ENCODE measurements at places on chromosomes 3 and 15.

DNA sequence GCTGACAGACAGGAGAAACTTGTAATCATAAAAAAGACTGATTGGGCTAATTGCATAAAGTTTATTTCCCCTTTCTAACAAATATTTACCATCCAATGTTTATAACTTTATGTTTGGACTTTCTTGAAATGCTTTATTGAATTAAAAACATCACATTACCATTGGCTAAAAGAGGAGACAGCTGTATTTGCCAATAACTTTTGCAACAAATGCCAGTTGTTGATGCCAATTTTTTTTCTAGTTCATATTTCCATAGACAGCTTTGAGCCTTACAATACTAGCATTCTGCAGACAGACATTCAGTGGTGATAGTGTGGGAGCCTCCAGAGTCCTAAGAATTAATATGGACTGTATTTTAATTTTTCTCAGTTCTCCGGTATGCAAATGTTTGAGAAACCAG, 198.4 kb downstream of the ADAMTS17 start:
- DNase-seq: no peak

- no peak for DNase-seq
Observed at GRCh38 chr3:13308380-13308801, 111.7 kb downstream of the NUP210 start.

DNA sequence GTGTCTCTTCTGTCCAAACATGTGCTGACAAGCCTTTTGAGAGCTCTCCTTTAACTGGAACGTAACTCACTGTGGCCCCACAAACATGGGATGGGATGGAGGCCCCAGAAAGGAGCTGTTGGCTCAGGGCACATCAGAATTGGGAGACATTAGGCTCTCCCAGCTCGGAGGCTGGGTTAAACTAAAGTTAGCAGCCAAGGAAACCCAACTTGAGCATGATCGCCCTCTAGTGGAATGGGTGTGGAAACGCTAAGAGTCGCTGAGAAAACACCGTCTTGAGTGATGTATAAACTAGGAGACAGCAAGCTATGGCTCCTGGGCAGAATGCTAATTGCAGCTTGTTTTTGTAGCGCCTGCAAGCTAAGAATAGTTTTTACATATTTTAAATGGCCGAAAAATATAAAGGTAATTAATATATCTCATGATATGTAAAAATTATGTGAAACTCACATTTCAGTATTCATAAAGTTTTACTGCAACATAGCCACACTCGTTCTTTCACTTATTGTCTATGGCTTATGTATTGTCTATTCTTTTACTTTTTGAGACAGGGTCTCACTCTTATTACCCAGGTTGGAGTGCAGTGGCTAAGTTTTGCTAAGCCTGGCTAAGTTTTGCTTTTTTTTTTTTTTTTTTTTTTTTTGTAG, 138.8 kb upstream of the HACD2 start:
- peak; percentile 74 for DNase-seq

DNA sequence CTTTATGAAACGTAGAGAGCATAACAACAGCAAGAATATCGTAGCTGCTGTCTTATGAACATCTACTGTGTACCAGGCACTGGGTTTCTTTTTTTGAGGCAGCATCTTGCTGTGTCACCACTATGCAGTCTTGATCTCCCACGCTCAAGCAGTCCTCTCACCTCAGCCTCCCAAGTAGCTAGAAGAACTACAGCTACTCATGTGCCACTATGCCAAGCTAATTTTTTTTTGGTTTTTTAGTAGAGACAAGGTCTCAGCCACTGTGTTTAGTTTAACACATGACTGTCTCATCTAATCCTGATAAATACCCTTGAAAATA, 129.9 kb downstream of the VGLL4 start:
- no peak for DNase-seq

DNA sequence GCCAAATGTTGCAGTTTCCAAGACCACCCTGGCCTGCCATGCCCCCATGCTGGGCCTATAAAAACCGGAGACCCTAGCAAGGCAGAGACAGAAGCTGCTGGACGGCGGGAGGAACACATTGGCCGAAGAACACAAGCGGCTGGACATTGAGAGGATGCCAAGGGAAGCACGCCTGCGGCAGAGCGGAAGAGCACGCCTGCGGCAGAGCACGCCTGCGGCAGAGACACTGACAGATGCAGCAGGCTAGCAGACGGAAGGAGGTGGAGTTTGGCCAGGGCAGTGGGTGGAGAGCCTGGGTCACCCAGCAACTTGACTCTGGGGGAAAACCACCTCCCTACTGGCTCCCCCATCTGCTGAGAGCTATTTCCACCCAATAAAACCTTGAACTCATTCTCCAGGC, 322.3 kb upstream of the TBL1XR1 start:
- DNase-seq: no peak

All from femur (tissue), 1 donor.